Activated CD8-positive, alpha-beta T cell treated with anti-CD3 and anti-CD28 coated beads for 36 hours (primary cell): ENCODE measurements at places on chromosomes 16 and 17. TPM values are rescaled to one million over a fixed set of nuclear protein-coding genes. Genes with fewer than 3 reads are reported as not detected.
A peak's percentile ranks its signal among the peaks of the same experiment; 100 is the strongest.

GRCh38 chr16:7366993-7367880 is 34.6 kb downstream of the RBFOX1 start:
- H3K4me1 ChIP-seq: no peaks in the 10 kb centered on the region
- peaks cover 2% of the 10 kb centered on the region for H3K27me3 ChIP-seq
- DNase-seq: no peak

GRCh38 chr16:70675851-70676513 is 9.9 kb downstream of the MTSS2 start:
- no peaks in the 10 kb centered on the region for H3K27me3 ChIP-seq
- no peak for DNase-seq
- no peaks in the 10 kb centered on the region for H3K36me3 ChIP-seq
- H3K4me1 ChIP-seq: peaks cover 7% of the 10 kb centered on the region

DNA sequence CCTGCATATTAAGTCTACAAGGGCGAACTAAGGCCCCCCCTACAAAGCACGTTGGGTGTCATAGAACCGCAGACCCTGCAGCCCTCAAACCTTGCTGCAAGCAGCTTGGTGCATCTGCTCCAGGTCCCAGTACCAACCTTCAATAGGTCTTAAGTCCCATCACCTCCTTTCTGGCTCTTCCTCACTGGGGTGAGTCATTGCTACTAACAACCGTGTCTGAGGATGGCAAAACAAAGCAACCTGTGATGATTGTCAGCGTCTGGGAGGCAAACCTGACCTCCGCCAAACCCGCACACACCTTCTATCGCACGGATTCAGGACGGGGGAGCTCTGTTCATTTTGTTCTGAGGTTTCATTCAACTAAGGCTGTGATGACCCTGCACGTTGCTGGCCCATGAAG is 138.9 kb downstream of the SLC39A11 start:
- H3K4me1 ChIP-seq: peaks cover 2% of the 10 kb centered on the region
- DNase-seq: no peak
- H3K27ac ChIP-seq: no peak overlapping the region
- H3K27me3 ChIP-seq: no peaks in the 10 kb centered on the region
- no peak overlapping the region for H3K4me3 ChIP-seq

DNA sequence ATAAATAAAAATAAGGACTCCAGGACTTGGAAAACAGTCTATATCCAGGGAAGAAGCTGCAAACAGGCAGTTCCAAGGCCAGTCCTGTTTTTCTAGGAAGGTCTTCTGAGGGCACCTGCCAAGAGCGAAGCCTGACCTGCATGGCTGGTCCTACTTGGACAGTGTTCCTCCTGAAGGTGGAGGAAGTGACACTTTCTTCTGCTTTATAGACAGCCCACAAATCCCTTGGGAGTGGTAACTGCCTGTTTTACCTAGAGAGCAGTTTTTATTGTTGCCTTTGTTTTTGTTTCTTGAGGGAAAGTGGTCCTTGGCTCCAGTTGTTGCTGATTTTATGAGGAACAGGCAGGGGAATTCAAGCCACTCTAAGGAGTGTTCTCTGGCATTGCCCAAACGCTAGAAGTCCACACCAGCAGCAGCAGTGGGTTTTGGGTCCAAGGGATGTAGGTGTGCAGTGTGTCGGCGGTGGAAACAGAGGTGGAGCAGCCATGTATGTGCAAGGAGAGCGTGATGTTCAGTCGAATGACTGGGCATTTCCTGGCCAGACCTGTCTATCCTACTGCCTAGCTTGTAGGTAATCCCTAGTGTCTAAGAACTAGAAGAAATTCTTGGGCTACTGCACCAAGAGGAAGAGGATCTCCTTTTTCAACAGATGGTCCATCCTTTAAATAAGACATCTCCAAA is 35.3 kb downstream of the LDHD start:
- no peak overlapping the region for H3K27ac ChIP-seq
- peaks cover 3% of the 10 kb centered on the region for H3K36me3 ChIP-seq
- H3K27me3 ChIP-seq: no peaks in the 10 kb centered on the region
- H3K4me3 ChIP-seq: no peak overlapping the region

DNA sequence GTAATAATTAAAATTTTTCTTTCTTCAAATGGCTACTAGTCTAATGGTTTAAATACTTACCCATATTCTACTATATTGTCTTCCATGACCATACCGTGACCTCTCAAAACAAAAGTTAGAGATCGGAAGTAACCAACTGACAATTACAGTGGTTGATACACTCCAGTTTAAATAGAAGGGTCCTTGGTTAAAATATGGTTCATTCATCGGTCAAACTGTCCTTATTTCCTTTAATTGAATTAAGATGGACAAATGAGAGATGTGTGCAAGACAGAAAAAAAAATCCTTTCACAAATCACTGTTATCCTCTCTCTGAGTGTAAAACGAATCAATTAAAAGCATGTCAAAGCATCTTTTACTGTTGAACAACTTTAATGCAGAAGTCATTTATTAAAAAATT is 214.3 kb upstream of the TBX2 start:
- H3K4me3 ChIP-seq: no peak overlapping the region
- no peak for DNase-seq
- no peaks in the 10 kb centered on the region for H3K36me3 ChIP-seq
- H3K4me1 ChIP-seq: no peaks in the 10 kb centered on the region
- no peaks in the 10 kb centered on the region for H3K27me3 ChIP-seq

DNA sequence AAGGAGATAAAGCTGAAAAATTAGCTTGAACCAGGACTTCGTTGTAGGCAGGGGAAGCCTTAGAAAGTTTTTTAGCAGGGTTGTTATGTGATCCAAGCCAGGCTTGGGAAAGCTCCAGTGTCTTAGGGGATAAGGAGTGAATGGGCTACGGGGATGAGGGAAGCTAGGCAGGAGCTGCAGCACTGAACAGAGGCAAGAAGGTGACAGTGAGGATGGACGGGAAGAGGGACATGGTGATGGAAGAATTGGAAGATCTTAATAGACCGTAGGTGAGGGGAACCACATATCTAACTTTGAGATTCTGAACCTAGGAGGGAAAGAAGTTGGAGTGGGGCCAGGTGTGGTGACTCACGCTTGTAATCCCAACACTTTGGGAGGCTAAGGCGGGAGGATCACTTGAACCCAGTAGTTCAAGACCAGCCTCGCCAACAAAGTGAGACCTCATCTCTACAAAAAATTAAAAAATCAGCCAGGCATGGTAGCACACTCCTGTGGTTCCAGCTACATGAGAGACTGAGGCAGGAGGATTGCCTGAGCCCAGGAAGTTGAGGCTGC is 3.2 kb downstream of the RHBDL3 start:
- no peak for DNase-seq
- no peak overlapping the region for H3K27ac ChIP-seq
- peaks cover 12% of the 10 kb centered on the region for H3K4me1 ChIP-seq
- no peaks in the 10 kb centered on the region for H3K36me3 ChIP-seq
- peaks cover 67% of the 10 kb centered on the region for H3K27me3 ChIP-seq

DNA sequence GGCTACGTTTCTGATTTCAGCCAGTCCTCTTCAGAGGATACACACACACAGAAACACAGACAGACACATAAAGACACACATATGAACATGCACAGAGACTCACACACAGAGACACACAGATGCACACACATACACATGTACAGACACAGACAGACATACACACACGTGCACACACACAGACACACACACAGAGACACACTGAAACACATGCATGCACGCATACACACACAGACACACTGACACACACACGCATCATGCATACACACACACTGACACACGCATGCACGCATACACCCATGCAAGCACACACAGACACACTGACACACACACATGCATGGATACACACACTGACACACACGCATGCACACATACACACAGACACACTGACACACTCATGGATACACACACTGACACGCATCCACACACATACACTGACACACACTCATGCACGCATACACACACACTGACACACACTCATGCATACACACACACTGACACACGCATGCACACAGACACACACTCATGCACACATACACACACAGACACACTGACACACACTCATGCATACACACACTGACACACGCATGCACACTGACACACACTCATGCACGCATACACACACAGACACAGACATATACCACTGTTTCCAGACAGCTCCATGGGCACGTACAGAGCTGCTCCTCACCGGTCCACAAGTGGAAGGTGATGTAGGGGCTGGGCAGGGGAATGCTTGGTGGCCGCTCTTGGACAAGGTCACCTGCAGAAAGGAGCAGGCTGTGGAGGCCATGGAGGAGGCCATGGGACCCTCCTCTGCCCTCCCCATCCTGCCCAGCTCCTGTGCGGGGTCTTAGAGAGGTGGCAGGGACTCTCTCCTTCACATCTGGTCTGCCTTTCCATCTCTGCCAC is 30.1 kb upstream of the MFSD6L start:
- H3K36me3 ChIP-seq: peaks cover 1% of the 10 kb centered on the region
- H3K4me1 ChIP-seq: no peaks in the 10 kb centered on the region
- H3K27me3 ChIP-seq: no peaks in the 10 kb centered on the region
- H3K4me3 ChIP-seq: no peak overlapping the region

- H3K36me3 ChIP-seq: peaks cover 9% of the 10 kb centered on the region
- no peak for DNase-seq
Observed at GRCh38 chr17:44439168-44439567, 49.7 kb upstream of the ITGA2B start.

Gene ABCC12
- total RNA-seq: not detected

GRCh38 chr16:10868104-10868595 is 8.9 kb upstream of the CIITA start:
- H3K4me1 ChIP-seq: peaks cover 36% of the 10 kb centered on the region
- no peak overlapping the region for H3K4me3 ChIP-seq
- peaks cover 14% of the 10 kb centered on the region for H3K27me3 ChIP-seq
- H3K27ac ChIP-seq: no peak overlapping the region

Gene SDK2
- total RNA-seq: 3.3 TPM

Gene OR3A3
- total RNA-seq: not detected

GRCh38 chr16:9297437-9298113 is 206.1 kb downstream of the HAPSTR1 start:
- no peak overlapping the region for H3K4me3 ChIP-seq
- DNase-seq: peak; percentile 3
- H3K4me1 ChIP-seq: no peaks in the 10 kb centered on the region
- H3K27ac ChIP-seq: no peak overlapping the region

DNA sequence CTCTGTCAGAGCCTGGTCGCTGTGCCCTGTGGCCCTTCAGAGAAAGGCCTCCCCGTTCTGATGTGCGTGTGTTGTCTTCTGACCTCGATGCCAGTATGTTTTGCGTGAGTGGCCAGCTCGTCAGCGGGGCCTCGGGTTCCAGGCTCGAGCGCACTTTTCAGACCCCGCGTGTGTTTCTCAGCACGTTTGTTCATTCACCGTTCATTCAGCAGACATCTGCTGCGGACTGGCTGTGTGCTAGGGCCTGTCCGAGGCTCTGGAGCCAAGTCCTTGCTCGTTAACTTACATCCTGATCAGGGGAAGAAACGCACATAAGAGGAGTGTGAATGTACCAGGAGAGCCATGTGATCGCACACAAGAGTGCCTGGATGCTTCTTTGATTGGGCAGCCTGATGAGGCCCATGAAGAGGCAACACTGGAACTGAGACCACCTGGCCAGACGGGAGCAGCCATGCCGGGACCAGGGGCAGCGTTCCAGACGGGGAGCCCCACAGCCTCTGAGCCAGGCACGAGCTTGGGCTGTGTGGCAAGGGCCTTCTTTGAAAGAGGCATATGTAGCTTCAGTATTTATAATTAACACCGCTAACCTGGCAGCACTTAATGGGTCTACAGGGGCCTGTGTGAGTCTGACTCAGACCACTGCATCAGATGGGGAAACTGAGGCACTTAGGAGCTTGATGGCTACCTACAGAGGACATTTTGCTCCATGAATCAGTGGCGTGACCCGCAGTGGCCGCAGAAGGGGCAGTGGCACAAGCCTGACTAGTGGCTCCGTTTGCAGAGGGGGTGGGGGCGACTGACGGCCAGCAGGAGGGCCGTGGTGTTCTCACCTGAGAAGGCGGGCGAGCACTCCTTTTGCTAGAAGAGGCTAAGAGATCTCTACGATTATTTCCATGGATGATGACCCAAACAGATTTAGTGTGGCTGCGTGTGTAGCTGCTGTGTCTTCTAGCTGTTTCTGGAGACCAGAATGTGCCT is 187.9 kb upstream of the CHMP6 start:
- no peak overlapping the region for H3K27ac ChIP-seq
- no peak for DNase-seq
- peaks cover 9% of the 10 kb centered on the region for H3K4me1 ChIP-seq

Gene ITGB4
- 0.69 TPM for total RNA-seq

GRCh38 chr17:14919094-14919493 is 346.0 kb downstream of the PMP22 start:
- no peak overlapping the region for H3K27ac ChIP-seq
- H3K36me3 ChIP-seq: no peaks in the 10 kb centered on the region
- H3K4me1 ChIP-seq: no peaks in the 10 kb centered on the region

GRCh38 chr16:1407753-1408152 is 6.8 kb downstream of the UNKL start:
- no peaks in the 10 kb centered on the region for H3K27me3 ChIP-seq
- DNase-seq: no peak
- H3K36me3 ChIP-seq: no peaks in the 10 kb centered on the region
- H3K4me3 ChIP-seq: peak overlapping the region; percentile 73
- H3K27ac ChIP-seq: peak overlapping the region; percentile 34
- peaks cover 14% of the 10 kb centered on the region for H3K4me1 ChIP-seq

Gene ABHD15
- total RNA-seq: 10.1 TPM

GRCh38 chr17:38709864-38710603 is 5.0 kb downstream of the MLLT6 start:
- H3K27ac ChIP-seq: peak overlapping the region; percentile 49
- peaks cover 64% of the 10 kb centered on the region for H3K4me1 ChIP-seq
- DNase-seq: no peak
- H3K36me3 ChIP-seq: peaks cover 74% of the 10 kb centered on the region

DNA sequence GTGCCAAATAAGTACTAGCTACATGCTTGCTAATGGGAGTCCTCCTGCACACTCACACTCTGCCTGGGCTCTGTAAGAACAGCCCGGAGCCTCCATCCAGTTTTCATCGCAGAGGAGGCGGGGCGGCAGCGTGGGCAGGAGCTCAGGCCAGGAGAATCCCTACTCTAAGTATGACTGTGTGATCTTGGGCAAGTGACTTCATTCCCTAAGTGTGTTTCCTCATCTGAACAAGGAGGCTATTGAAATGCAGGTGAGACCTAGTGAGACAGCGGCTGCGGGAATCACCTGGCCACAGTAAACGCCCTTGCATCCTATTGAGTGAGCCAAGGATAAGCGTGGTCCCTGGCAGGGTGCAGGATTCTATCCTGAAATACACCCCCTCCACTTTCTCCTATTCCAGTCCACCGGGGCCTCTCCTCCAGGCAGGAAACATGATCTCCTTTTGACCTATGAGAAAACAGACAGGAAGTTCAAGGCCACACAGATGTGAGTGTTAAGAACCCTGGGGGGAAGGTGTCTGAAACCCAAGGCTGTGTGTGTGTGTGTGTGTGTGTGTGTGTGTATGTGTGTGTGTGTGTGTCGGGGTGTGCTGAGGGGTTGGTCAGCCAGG is 5.2 kb upstream of the RAI1 start:
- no peak overlapping the region for H3K4me3 ChIP-seq
- H3K36me3 ChIP-seq: no peaks in the 10 kb centered on the region
- no peaks in the 10 kb centered on the region for H3K27me3 ChIP-seq
- peak; percentile 68 for DNase-seq
- peak overlapping the region; percentile 39 for H3K27ac ChIP-seq
- H3K4me1 ChIP-seq: peaks cover 29% of the 10 kb centered on the region

Gene ZDHHC1
- 0.60 TPM for total RNA-seq

Gene CD300A
- total RNA-seq: 2.2 TPM

Gene MARVELD3
- total RNA-seq: not detected
